ENCODE measurements at places on chromosomes 1 and 21. TPM values are rescaled to one million over a fixed set of nuclear protein-coding genes. Genes with fewer than 3 reads are reported as not detected.

GRCh38 chr1:215581896-215582295, 14.8 kb downstream of the KCTD3 start:
- no peak for DNase-seq

GRCh38 chr1:196563768-196564167, 44.5 kb downstream of the KCNT2 start:
- no peak for DNase-seq

SLC35D1 gene
- total RNA-seq = 8.7 TPM

TFAP2E gene
- total RNA-seq = 0.53 TPM

- no peak for DNase-seq
Measured at GRCh38 chr21:37188825-37189224, 78.3 kb downstream of the VPS26C start.

KRTAP19-1 gene
- total RNA-seq = not detected

DNA sequence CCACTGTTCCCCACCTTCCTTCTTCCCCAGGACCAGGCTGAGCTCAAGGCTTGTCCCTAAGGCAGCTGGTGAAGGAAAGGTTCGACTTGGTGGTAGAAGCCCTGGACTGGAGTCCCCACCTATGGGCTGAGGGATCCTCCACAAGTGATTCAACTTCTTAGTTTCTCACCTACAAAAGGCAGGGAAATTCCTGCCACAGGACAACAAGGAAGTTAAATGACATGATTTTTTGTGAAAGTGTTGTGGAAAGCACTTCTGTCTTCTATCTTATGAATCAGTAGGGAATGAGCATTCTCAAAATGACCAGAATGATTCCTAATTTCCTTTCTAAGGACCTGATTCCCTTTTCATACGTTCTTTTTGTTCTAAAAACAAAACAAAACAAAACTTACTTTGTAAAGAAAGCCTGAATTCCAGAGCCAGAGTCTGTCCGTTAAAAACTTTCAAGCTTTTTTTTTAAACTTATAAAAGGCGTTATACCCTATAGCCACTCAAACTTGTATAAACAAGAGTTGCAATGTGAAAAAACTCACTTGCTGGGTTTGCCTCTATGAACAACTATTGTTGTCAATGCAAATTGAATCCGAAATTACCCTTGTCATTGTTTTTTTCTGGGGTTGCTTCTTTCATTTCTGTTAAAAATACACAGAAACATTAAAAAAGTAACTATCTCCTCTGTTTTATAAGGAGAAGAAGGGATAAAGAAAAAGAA, 12.2 kb downstream of the KCNJ15 start:
- DNase-seq = no peak

- no peak for DNase-seq
Measured at GRCh38 chr21:33939226-33939625, 23.6 kb upstream of the ATP5PO start.

CELF3 gene
- total RNA-seq = not detected

- DNase-seq = no peak
Measured at GRCh38 chr21:43972850-43973633, 39.1 kb upstream of the TRAPPC10 start.

- DNase-seq = no peak
Measured at GRCh38 chr1:212045981-212046380, 10.4 kb downstream of the DTL start.

NEXN gene
- total RNA-seq = 2.1 TPM

ATP1A4 gene
- not detected for total RNA-seq

DNA sequence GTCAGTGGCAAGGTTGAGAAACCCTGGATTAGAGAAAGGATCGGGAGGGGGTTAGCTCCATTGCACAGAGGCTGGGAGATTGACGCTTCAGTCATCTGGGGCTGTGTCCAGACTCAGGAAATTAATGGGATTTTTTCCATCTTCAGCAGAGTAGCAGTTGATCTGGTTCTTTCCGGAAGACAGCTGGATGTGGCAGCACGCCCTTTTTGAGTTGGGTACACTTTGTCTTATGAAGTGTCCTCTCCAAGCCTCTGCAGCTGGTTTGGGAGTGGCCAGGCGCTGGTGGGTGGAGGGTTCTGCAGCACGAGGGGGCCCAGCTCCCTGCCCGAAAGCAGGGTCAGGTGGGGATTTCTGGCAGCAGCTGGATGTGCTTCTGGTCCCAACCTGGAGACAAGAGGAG, 95.1 kb downstream of the TAS1R2 start:
- no peak for DNase-seq

DNA sequence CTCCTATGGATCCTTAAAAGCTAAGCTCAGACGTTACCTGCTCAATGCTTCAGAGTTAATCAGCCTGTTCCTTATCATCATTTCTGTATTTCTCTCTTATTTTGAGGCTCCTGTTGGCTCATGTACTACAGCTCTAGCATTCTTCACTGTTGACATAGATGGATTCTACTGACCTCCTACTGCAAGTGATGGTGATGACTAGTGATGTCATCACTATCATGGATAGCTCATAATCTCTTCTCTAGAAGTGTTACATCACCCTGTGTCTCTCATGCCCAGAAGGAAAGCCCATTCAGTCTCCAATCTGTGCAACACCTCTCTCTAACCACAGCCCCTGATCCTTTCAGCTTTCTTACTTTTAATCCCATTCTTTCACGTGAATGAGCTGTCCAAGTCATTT, 168.2 kb upstream of the DPT start:
- no peak for DNase-seq

SPATA17 gene
- not detected for total RNA-seq

DNA sequence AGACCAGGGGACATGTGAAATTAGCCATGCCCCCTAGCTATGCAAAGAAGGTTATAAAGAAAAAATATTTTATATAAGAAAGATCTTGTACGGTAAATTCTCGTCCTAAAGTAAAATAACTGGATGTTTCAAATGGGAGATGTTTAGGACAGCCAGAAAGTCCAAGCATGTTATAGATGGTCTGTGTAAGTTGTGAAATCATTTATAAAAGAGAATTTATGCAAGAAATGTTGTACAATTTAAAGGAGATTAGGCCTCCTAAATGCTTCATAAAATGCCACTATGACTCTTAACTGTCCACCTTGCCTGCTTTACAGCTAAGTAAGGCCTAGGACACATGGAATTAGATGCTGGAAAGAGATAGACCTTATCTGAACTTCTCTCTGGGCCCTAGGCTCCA, 118.1 kb upstream of the POGK start:
- no peak for DNase-seq

GRCh38 chr1:32894019-32894600, 7.1 kb downstream of the TMEM54 start:
- no peak for DNase-seq

BRDT gene
- not detected for total RNA-seq

Data from activated CD4-positive, alpha-beta T cell treated with anti-CD3 and anti-CD28 coated beads for 36 hours (primary cell).